ENCODE measurements at places on chromosomes 5 and 9.

DNA sequence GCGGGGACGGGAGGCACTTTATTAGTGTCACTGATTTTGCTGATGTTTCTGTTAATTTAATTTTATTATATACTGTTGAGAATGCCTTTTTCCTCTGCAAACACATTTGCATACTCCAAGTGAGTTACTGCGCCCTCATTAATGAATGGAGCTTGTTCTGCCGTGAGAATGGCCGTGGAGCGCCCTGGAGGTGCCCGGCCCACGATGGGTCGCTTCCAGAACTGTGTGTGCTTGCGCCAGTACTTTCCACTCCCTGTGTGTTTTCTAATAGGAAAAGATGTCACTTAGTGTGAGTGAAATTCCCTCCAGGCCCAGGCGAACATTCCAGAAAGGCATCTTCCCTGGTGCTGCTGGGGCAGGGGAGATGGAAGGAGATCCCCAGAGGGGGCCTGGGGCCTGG lies 30.1 kb downstream of the NDUFS6 start:
- DNase-seq: no peak

DNA sequence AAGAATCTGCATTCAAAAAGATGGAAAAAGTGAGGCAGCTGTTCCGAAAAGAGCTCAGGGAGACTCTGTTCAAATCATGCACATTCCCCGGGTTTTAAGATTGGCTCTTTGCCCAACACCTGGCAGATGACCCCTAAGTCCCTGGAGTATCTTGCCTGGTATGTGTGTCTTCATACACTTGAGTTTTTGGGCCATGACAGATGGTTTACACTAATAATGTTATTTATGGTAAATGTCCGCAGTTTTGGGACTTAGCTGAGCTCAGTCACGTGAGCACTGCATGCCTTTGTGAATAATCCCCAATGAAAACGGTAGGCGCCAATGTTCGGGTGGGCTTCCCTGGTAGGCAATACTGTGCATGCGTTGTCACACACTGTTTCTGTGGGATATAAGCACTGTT lies 316.1 kb downstream of the PRDM9 start:
- DNase-seq: no peak

GRCh38 chr5:107538331-107538730 lies 132.4 kb downstream of the EFNA5 start:
- no peak for DNase-seq

DNA sequence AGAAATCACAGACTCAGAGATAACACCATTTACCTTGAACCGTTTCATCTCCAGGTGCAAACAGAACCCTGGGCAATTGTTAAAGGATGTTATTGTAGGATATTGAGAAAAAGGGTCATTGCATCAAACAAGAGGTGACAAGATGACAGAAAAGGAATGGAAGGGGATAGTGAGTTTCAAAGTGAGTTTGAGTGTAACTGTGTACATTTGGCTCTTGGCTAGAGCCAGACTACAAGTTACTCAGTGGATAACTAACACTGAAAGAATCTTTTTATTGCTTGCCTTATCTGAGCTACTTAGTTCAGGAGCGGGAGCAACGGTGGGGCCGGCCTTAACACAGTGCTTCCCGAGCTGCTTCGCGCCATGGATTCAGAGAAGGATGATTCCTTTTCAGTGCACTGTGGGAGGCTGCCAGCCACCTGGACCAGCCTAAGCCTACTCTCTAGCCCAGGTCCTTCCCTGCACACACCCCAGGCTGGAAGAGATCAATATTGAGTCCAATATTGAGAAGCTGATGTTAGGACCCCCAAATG lies 193.4 kb downstream of the ATPSCKMT start:
- DNase-seq: no peak

DNA sequence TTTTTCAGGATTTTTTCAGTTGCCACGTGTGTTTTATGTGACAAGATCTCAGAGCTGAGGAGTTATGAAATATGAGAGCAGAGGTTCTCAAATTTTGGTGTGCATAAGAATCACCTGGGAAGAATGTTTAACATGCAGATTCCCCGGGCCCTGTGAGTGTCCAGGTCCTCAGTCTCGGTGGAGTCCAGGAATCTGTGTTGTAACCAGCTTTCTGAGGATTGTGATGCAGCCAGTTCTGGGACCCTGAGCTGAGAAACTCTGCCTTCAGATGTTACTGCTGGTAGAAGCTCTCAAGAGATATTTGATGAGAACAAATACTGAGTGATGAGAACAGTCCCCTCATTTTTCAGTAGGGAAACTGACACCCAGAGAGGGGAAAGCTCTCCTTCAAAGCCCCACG lies 102.8 kb upstream of the SAP30L start:
- no peak for DNase-seq

DNA sequence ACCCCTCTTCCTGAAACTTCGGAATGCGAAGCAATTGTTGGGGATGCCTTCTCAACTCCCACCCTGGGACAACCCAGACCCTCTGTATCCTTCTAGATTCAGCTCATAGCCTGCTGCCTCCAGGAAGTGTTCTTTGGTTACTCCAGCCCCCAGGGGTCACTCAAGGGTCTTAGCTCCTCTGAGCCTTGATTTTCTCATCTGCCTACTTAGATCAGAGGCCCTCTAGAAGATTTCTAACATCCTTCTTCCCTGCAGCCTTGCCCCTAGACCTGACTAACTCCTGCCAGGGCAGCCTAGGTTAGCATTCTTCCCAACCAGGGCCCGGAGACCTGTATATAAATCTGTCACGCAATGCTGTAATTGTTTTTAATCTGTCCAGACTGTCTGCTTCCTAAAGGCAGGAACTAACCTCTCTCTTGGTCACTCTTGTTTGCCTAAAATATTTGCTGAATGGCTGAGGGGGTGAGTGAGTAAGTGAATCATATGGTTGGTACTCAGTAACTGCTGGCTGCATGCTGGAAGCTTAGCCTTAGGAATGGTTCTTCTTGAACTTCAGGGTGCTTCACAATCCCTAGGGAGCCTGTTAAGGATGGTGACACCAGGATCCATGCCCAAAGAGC lies 8.2 kb downstream of the GALNT10 start:
- DNase-seq: no peak

DNA sequence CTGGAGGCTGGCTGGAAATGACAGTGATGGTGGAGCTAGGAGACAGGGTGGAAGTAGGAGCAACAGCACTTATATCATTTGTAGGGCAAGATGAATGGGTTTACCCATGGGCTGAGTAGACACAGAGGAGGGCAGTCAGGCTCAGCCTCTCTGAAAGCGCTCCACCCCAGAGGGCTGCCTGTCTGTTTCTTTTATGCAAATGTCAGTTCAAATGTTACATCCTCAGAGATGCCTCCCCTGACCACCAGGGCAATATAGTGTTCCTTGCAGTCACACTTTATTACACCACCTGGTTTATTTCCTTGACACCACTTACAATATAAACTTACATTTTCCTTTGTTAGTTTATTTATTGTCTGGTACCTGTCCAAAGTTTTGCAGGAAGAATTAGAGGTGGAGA lies 159.5 kb upstream of the IL12B start:
- DNase-seq: no peak

GRCh38 chr9:113964495-113965170 lies 88.5 kb downstream of the ZNF618 start:
- no peak for DNase-seq

DNA sequence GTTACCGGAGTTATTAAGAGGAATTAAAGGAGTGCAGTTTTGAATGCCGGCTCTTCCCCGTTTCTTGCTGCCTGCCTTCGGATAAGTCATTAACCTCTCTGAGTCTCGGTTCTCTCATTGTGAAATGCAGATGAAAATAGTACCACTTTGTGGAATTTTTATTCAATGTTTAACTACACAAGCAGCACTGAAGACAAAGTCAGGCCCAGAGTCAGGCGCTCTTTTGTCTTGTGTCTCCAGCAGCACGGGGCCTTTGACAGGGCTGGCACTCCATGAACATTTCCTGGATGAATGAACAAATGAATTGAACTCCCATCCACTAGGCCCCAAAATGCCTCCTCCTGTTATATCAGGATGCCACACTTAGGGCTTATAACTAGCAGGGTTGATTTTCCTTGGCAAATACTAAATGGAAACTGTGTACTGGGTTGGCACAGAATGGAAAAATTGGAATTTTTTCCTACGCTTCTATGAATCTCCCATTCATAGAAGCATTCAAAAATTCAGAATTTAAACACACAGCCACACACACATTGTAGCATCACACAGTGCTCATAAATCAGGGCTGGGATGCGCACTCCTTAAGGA lies 332.8 kb downstream of the MLLT3 start:
- no peak for DNase-seq

DNA sequence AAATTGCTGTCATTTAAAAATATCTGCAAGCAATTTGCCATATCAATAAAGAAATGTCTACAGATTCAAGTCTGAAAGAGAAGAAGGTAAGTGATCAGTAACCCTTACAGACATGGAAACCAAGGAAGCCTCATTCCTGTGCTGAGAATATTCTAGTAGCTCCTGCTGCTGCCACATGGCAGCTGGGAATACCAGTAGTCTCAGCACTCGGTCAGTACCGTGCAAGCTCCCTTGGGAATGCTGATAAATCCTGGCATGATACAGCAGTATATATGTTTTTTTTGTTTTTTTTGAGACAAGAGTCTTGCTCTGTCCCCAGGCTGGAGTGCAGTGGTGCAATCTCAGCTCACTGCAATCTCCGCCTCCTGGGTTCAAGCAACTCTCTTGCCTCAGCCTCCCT lies 27.9 kb downstream of the NANS start:
- DNase-seq: no peak

DNA sequence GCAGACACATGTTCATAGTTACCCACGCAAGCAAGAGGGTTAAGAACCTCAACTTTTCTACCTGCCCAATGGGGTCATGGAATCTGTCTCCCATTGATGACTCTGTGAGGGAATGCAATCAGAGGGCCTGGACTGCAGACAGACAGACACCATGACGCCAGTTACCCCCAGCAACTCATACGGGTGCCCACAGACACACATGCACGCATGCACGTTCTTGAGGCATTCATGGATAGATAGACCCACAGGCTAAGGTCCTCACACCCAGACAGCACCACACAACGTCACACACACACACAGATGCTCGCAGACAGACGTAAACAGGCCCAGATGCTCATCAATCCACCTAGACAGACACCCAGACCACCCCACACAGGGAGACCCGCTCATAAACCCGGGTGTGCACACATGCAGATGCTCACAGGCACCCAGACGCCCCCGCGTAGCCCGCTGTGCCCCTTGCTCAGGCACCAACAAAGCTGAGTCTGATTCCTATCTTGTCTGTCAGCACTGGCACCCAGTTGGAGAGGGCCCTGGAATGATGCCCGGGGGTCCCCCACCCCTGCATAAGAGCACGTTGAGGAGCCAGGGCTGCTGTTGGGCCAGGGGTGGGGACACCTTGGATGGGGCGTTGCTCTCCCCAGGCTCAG lies 23.6 kb downstream of the LHX2 start:
- no peak for DNase-seq

- DNase-seq: no peak
Measured at GRCh38 chr5:154861946-154862345, 3.5 kb downstream of the CNOT8 start.

- DNase-seq: no peak
Measured at GRCh38 chr5:862367-863243, 11.8 kb upstream of the ZDHHC11 start.

GRCh38 chr5:81852291-81853029 lies 101.6 kb upstream of the SSBP2 start:
- peak; percentile 27 for DNase-seq

DNA sequence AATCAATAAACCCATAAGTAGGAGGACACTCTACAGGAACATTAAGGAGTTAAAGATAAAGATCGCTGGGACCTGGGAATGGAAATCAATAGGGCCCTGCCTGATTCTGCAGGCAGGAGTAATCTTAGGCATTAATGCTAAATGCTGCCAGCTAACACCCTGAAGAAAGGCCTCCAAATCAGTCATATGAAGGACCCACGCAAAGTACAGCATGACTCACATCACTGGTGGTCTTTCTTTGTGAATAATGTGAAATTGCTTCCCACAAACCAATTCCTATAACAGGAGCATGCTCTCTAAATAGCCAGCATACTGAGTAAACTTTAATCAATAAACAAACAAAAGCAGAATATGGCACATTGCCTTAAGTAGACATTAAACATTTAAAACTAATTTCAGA lies 172.3 kb downstream of the SEMA5A start:
- DNase-seq: no peak

DNA sequence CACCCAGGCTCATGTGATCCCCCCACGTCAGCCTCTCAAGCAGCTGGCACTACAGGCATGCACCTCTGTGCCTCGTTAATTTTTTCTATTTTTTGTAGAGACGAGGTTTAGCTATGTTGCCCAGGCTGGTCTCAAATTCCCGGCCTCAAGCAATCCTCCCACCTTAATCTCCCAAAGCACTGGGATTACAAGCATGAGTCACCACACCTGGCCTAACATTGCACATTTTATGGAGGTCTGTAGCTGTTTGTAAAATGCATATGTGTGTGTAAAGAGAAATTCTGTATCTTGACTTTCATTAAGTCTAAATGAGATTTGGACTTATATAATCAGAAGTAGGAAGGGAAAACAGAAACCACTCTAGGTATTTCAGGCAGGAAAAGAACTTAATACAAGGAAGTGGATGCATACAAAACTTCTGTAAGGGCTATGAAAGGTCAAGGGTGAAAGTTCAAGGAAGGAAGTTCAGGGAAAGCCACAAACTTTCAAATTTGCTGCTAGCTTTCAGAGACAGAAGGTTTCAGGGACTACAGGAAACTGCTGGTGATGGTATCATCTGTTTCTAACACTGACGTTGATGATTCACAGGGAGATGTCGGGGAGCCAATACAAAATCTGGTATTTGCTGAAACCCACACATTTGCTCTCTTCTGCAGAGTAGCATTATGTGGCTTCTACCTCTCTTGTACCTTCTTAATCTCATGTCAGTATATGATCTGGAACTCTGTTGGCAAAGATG lies 209.4 kb downstream of the PIK3R1 start:
- no peak for DNase-seq

GRCh38 chr5:51960617-51961121 lies 577.4 kb downstream of the ISL1 start:
- DNase-seq: peak; percentile 18

DNA sequence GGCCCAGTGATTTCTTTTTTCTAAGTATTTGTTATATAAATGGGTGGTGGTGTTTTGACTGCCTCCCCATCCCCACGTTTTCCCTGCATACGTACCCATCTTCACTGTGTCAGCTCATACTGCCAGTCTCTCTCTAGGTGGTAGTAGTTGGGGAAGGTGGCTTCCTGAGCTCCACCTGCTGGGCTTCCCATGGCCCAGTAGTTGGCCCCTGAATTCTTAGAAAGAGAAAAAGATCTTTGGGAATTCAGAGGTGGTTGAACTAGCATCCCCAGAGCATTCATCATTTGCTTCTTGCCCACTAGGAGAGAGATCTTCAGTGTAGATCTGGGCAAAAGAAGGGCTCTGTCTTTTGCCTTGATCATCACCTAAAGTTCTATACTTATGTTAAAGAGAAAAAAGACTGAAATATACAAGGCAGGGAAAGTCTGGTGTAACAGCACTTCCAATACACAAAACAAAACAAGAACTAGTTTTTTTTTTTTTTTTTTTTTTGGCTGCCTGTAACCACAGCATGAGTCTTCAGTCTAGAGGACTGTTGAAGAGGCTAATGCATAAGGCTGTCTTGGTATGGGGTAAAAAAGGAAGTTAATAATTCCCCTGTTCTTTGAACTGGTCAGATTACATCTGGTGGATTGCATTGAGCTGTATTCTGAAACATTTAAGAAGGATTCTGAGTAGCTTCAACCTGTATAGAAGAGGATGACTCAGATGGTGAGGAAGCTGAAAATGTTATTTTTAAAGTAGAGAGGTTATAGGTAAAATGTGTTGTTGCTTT lies 128.7 kb downstream of the ATG10 start:
- DNase-seq: no peak

Measured in NCI-H2081 treated with DMSO at 0.1 percent for 48 hours (cell line).